ENCODE measurements at places on chromosomes 1 and 21. TPM values are rescaled to one million over a fixed set of nuclear protein-coding genes. Genes with fewer than 3 reads are reported as not detected.

GNAT2 gene
- not detected for polyA plus RNA-seq

DNA sequence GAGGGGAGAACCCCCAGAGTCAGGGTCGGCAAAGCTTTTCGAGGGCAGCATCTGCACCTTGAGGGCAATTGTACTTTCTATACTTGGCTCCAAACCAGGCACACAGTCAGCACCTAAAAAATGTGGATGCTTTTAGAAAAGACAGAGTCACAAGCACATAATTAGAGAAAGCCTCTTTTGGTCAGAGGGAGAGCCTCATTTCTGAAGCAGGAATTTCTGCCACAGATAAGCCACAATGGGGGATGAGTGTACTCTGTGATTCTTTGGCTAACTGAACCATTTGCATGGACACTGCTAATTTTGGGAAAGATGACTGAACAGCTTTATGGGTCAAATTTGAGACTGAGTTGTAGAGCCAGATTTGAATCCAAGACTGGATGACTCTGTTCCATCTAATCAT lies 635.7 kb downstream of the KIF26B start:
- no peak for DNase-seq

GRCh38 chr1:18010408-18010807 lies 97.2 kb upstream of the IGSF21 start:
- DNase-seq = no peak

SLC25A44 gene
- 4.8 TPM for polyA plus RNA-seq
